ENCODE measurements at places on chromosomes 3 and 15. TPM values are rescaled to one million over a fixed set of nuclear protein-coding genes. Genes with fewer than 3 reads are reported as not detected.

GRCh38 chr3:68705695-68706094 lies 226.7 kb downstream of the TAFA4 start:
- no peak overlapping the region for H3K27ac ChIP-seq
- no peaks in the 10 kb centered on the region for H3K4me1 ChIP-seq
- no peaks in the 10 kb centered on the region for H3K36me3 ChIP-seq
- no peaks in the 10 kb centered on the region for H3K27me3 ChIP-seq

DNA sequence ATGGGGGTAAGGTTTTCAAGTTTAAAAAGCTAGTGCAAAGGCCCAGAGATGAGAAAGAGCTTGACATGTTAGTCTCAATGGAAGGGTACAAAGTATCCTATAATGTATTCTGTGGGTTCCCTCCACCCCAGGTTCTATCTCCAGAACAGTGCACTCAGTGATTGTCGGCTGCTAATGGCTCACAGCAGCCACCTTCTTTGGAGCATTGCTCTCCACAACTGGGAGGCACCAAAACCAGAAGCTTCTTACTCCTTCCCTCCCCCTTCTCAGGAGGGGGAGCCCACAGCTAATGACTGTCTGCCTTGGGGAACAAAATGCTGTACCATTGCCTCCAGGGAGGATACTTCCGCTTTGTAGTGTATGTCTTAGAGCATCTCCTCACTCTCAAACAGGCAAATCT lies 439.4 kb upstream of the RBMS3 start:
- H3K4me1 ChIP-seq: peaks cover 14% of the 10 kb centered on the region
- no peaks in the 10 kb centered on the region for H3K27me3 ChIP-seq
- H3K27ac ChIP-seq: no peak overlapping the region
- H3K36me3 ChIP-seq: no peaks in the 10 kb centered on the region

GRCh38 chr15:27527490-27528067 lies 556.6 kb downstream of the GABRG3 start:
- H3K36me3 ChIP-seq: no peaks in the 10 kb centered on the region
- no peak overlapping the region for H3K4me3 ChIP-seq
- no peaks in the 10 kb centered on the region for H3K27me3 ChIP-seq
- DNase-seq: peak; percentile 19
- H3K27ac ChIP-seq: no peak overlapping the region

DNA sequence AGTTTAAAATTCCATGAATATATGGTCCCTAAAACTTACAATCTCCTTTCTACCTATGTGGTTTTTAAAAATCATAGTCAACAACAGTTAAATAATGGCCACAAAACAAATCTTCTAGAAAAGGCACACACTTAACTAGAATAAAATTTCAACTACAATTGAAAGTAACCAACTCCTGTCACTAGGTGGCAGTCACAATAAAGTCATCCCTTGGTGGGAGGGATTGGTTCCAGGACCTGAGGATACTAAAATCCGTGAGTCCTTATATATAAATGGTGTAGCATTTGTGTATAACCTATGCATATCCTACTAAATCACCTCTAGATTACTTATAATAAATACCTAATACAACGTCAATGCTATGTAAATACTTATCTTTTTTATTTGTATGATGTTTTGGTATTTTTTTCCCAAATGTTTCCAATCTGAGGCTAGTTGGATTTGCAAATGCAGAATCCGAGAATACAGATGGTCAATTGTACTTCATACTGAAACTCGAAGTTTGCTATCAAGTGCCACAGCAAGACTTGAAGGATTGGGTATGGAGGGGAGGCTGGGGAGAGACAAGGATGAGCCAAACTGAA lies 172.6 kb downstream of the FMN1 start:
- peak; percentile 70 for DNase-seq
- H3K27me3 ChIP-seq: no peaks in the 10 kb centered on the region
- no peaks in the 10 kb centered on the region for H3K36me3 ChIP-seq

- H3K27me3 ChIP-seq: no peaks in the 10 kb centered on the region
- H3K27ac ChIP-seq: no peak overlapping the region
- H3K36me3 ChIP-seq: no peaks in the 10 kb centered on the region
- no peak for DNase-seq
These were observed 847.2 kb downstream of the TUSC7 start for GRCh38 chr3:117556646-117557407.

DNA sequence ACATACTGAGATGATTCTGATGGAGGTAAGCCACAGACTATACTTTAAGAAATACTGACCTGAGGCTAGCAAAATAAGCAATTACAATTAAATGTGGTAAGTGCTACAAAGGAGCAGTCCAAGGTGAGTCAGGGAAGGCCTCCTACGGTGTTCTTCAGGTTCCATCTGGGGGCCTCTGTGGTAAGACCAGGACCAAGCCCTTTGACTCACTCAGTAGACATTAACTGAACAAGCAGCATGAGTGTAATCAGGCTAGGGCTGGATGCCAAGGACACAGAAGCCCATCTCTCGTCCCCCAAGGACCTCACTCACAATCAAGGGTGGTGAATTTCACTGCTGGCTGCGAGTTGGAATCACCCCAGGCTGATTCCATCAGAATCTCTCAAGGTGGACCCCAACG lies 37.3 kb downstream of the DZIP1L start:
- DNase-seq: no peak
- peaks cover 1% of the 10 kb centered on the region for H3K4me1 ChIP-seq
- H3K36me3 ChIP-seq: no peaks in the 10 kb centered on the region
- no peak overlapping the region for H3K27ac ChIP-seq
- no peak overlapping the region for H3K4me3 ChIP-seq
- no peaks in the 10 kb centered on the region for H3K27me3 ChIP-seq

- H3K4me1 ChIP-seq: peaks cover 2% of the 10 kb centered on the region
- DNase-seq: no peak
- no peaks in the 10 kb centered on the region for H3K36me3 ChIP-seq
- no peak overlapping the region for H3K27ac ChIP-seq
These were observed 2.8 kb upstream of the SST start for GRCh38 chr3:187673012-187673411.

DNA sequence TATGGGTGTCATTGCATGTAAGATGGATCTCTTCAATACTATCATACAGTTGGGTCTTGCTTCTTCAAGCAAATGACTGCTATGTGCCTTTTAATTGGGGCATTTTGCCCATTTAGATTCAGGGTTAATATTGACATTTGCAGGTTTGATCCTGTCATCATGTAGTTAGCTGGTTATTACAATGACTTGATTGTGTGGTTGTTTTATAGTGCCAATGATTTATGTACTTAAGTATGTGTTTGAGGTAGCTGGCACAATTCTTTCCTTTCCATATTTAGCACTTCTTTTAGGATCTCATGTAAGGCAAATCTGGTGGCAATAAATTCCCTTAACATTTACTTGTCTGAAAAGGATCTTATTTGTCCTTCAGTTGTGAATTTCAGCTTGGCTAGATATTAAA lies 267.5 kb downstream of the VGLL3 start:
- no peaks in the 10 kb centered on the region for H3K36me3 ChIP-seq
- no peaks in the 10 kb centered on the region for H3K4me1 ChIP-seq

- no peak overlapping the region for H3K27ac ChIP-seq
- H3K4me3 ChIP-seq: no peak overlapping the region
- H3K36me3 ChIP-seq: no peaks in the 10 kb centered on the region
- H3K27me3 ChIP-seq: no peaks in the 10 kb centered on the region
These were observed 407.2 kb upstream of the TGFBR2 start for GRCh38 chr3:30199096-30199759.

DNA sequence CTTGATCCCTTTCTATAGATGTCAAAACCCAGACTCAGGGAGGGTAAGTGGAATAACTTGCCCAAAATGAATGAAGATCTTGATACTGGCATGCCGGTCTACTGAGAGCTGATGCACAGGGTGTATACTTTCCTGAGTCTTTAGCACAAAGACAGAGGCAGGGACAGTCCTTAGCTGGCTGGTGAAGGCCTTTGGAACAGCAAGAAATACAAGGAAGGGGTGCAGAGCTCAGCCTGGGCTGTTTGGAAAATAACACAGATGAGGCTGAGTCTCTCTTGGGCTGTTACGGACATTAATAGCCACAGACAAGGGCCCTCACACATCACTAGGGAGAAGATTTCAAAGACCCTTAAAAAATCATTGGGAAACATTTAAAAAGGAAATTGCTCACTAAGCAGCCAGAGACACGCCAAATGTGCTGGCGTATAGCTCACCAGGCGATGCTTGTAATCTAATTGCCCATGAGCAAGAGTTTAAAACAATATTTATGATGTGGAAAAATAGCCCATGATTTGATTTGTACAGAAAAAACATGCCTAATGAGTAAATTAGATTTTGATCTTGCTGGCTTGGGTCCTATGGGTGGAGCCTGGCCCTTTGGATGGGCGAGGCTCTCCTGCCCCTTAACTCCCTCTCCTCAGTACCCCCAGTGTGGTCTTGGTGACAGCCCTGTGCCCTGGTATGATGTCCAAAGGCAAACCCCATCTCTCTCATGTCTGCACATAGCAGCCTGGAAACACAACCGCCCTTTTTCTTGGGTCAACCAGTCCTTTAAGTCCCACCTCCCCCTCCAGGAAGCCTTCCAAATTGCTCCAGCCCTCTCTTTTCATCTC lies 81.8 kb upstream of the MRPS22 start:
- H3K4me1 ChIP-seq: peaks cover 6% of the 10 kb centered on the region
- no peak for DNase-seq
- H3K27me3 ChIP-seq: no peaks in the 10 kb centered on the region
- no peak overlapping the region for H3K27ac ChIP-seq
- no peaks in the 10 kb centered on the region for H3K36me3 ChIP-seq

- peak overlapping the region; percentile 93 for H3K4me3 ChIP-seq
- H3K27me3 ChIP-seq: peaks cover 7% of the 10 kb centered on the region
- H3K4me1 ChIP-seq: peaks cover 10% of the 10 kb centered on the region
- peak; percentile 86 for DNase-seq
- H3K27ac ChIP-seq: no peak overlapping the region
These were observed 644 bp upstream of the NGLY1 start for GRCh38 chr3:25783661-25784512.

GRCh38 chr3:168427835-168428475 lies 332.2 kb upstream of the GOLIM4 start:
- no peak for DNase-seq
- H3K36me3 ChIP-seq: no peaks in the 10 kb centered on the region
- no peaks in the 10 kb centered on the region for H3K27me3 ChIP-seq
- no peak overlapping the region for H3K4me3 ChIP-seq
- H3K4me1 ChIP-seq: no peaks in the 10 kb centered on the region

DNA sequence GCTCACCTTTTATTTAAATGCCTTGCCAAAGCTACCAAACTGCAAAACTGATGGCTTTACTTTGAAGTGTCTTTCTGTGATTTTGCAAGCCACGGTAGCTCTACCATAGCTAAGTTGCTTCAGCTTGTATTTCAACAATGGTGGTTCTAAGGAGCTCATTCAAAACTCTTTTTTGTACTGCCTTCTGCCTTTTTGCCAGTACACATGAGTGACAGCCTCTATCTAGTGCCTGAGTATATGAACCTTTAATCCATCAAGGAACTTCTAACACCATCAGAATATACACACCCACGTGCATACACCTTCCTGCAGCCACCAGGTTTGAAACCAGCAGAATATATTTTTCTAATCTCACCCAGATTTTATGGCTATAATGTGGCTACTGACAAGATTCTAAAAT lies 10.4 kb upstream of the NR2F2 start:
- peak; percentile 25 for DNase-seq
- peaks cover 45% of the 10 kb centered on the region for H3K27me3 ChIP-seq
- peaks cover 46% of the 10 kb centered on the region for H3K4me1 ChIP-seq
- no peaks in the 10 kb centered on the region for H3K36me3 ChIP-seq
- no peak overlapping the region for H3K27ac ChIP-seq
- H3K4me3 ChIP-seq: no peak overlapping the region

DNA sequence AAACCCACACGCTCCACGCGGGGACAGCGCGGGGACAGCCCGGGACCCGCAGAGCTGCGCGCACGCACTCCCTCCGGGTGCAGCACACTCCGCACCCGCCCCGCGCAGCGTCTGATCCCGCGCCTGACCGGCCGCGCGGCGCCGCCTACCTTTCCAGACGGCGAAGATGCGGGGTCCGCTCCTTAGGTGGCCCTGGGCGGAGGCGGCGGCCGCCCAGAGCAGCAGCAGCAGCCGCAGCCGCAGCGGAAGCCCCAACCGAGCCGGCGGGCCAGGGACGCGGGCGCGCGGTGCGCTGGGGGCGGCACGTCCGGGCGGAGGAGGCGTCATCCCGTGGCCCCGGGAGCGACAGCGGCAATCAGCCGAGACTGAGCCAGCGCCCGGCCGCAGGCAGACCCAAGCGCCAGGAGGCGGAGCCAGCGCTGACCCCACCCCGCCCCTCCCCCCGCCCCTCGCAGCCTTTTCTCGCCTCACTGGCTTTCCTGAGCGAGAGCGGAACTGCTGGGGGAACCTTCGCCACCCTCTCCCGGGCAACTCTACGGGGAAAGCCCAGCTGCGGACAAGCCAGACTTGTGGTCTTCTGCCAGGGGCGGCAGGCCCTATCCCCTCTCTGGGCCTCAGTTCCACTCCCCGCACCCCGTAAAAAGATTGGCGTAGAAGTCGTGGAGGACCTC lies at the start of gene SEMA7A:
Gene SEMA7A, minus strand, starts transcription at position 367 of the 671 bp plus-strand sequence. Its CDS starts 40 bp downstream, at position 327.
- H3K27me3 ChIP-seq: peaks cover 49% of the 10 kb centered on the region
- no peaks in the 10 kb centered on the region for H3K36me3 ChIP-seq

DNA sequence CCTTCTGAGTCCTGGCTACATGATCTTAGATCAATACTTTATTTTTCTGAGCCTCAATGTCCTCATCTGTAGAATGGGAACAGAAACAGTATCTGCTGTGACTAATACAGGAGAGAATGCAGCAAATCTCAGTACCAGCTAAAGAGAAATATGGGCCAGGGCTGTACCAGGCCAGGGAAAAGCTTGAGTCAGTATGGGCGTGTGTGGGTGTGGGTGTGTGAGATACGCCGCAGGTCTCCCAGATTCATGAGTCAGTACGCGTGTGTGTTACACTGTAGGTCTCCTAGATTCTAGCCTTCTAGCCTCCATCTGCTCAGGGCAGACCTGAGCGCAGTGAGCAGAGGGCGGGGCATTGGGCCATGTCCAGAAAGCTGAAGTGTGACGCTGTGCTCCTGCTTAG lies 15.2 kb downstream of the GNAI2 start:
- DNase-seq: no peak
- no peaks in the 10 kb centered on the region for H3K27me3 ChIP-seq

Gene CELSR3
- total RNA-seq: 22.3 TPM

Gene LRRC2
- not detected for total RNA-seq

Gene FETUB
- total RNA-seq: not detected

Gene PLA2G4D
- not detected for total RNA-seq

Gene B3GALNT1
- 13.8 TPM for total RNA-seq

Gene DMXL2
- total RNA-seq: 124 TPM

Gene LARP6
- 19.3 TPM for total RNA-seq

Gene FSD2
- total RNA-seq: not detected
